ENCODE measurements at places on chromosomes 6 and 20.

GRCh38 chr6:126152372-126152745, 166.0 kb downstream of the TRMT11 start:
- no peak for DNase-seq

GRCh38 chr6:93086351-93086750, 333.0 kb downstream of the EPHA7 start:
- DNase-seq = no peak

- no peak for DNase-seq
Measured at GRCh38 chr20:62365814-62366369, 1.2 kb downstream of the LAMA5 start.

- DNase-seq = no peak
Measured at GRCh38 chr6:150254770-150255169, 111.9 kb downstream of the PPP1R14C start.

GRCh38 chr20:63957690-63958441, 1.6 kb upstream of the UCKL1 start:
- DNase-seq = no peak

GRCh38 chr20:23226612-23227265, 123.9 kb upstream of the NXT1 start:
- no peak for DNase-seq

- no peak for DNase-seq
Measured at GRCh38 chr6:147782302-147782701, 273.8 kb downstream of the SAMD5 start.

- DNase-seq = no peak
Measured at GRCh38 chr6:21208081-21208795, 385.3 kb upstream of the SOX4 start.

- DNase-seq = no peak
Measured at GRCh38 chr6:168182908-168183612, 104.0 kb upstream of the FRMD1 start.

GRCh38 chr6:7390226-7390878, 744 bp downstream of the RIOK1 start:
- DNase-seq = no peak

- DNase-seq = no peak
Measured at GRCh38 chr6:50744976-50745375, 31.6 kb downstream of the TFAP2D start.

- no peak for DNase-seq
Measured at GRCh38 chr20:25248786-25249172, 894 bp downstream of the PYGB start.

- no peak for DNase-seq
Measured at GRCh38 chr6:14589175-14589574, 471.6 kb downstream of the CD83 start.

DNA sequence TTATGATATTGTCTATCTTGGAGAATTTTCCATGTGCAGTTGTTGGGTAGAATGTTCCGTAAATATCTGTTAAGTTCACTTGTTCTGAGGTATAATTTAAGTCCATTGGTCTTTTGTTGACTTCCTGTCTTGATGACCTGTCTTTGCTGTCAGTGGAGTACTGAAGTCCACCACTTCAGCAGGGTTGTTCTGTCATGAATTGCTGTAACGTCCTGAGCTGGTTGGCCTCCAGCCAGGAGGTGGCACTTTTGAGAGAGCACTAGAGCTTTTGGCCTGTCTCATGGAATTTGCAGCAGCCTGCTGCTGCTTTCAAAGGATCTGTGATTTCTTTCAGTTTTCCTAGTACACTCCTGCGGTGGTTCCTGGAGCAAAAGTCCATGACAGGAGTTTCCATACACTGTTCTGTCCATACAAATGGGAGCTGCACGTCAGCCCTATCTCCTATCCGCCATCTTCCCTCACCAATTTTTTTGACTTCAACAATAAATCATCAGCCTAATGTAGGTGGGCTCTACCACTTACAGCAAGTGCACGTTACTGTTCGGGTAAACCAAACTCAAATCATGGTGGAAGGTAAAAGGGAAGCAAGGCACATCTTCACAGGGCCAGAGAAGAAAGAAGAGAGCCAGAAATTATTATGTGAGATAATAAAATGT, 46.9 kb upstream of the TRERF1 start:
- no peak for DNase-seq

DNA sequence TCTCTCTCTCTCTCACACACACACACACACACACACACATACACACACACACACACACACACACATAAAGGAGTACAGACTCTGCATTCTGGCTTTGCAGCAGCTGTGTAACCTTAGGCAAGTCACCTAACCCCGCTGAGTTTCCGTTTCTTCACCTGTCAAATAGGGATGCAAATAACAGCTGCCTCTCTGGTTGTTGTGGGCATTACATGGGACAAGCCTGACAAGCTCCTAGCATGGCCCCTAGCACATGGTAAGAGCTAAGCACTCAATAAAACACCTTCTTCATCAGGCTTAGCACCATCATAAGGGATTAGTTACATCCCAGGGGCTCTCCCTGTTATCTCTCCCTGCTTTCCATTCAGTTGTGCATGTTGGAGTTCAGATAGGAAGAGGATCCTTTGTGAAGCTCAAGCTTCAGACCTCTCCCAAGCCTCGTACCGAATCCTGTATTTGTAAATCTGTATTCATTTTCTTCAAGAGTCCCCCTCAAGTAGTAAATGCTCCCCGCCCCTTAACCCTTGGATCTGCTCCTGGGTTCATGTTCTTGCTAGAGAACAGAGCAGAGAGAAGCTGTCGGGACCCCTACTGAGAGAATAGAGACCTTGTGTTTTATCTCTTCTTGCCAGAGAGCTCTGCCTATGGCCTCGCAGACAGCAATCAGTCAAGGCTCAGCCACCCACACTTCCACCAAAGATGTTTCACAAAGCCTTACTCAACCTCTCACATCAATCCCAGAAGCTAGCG, 2.2 kb downstream of the SLC13A3 start:
- DNase-seq = no peak
